ENCODE measurements at places on chromosomes 6 and 20.
A peak's percentile ranks its signal among the peaks of the same experiment; 100 is the strongest.

- DNase-seq: no peak
Measured at GRCh38 chr20:34915131-34915530, 38.7 kb downstream of the ACSS2 start.

DNA sequence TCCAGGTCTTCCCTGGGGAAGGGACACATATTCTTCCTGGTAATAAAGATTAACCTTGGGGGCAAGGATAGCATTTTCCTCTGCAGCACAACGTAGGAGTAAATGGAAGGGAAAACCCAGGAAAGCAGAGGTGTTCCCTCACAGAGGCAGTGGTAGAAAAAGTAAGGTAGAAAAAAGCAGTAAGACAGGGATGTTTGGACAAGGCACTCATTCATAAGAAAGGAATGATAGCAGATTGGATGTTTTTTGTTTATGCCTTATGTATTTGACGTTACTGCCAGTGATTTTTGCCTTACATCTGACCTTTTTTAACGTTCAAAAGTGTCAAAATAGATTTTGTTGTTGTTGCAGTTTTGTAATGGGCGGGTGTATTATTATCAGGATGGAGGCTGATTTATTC is 395.0 kb downstream of the CDKAL1 start:
- no peak for DNase-seq

- no peak for DNase-seq
Measured at GRCh38 chr20:18428490-18429173, 38.2 kb downstream of the DZANK1 start.

- DNase-seq: no peak
Measured at GRCh38 chr6:144654506-144654905, 369.4 kb downstream of the UTRN start.

- no peak for DNase-seq
Measured at GRCh38 chr6:91029211-91029610, 442.3 kb upstream of the MAP3K7 start.

- DNase-seq: no peak
Measured at GRCh38 chr20:57071954-57072583, 194.4 kb downstream of the BMP7 start.

DNA sequence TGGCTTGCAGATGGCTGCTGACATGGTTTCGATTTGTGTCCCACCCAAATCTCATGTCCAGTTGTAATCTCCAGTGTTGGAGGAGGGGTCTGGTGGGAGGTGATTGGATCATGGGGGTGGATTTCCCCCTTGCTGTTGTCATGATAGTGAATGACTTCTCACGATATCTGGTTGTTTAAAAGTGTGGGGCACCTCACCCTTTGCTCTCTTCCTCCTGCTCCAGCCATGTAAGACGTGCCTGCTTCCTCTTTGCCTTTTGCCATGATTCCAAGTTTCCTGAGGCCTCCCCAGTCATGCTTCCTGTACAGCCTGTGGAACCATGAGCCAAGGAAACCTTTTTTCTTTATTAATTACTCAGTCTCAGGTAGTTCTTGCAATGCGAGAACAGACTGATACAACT is 77.6 kb upstream of the FUCA2 start:
- DNase-seq: no peak

- no peak for DNase-seq
Measured at GRCh38 chr20:42613076-42613475, 576.6 kb downstream of the PTPRT start.

DNA sequence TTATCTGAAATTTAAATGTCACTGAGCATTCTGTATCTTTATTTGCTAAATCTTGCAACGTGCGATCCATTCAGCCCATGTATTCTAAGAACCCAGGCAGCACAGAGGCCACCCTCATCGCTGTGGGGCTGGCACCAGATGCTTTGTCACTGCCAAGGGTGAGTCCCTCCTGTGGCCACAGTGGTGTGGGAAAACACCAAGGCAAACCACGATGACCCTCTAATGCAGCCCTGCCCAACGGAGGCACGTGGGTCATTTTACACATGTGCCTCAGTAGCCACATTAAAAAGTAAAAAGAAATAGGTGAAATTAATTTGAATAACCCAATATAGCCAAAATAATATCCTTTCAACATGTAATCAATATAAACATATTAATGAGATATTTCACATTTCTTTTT is 221.7 kb downstream of the UNC5CL start:
- DNase-seq: no peak

GRCh38 chr20:38937978-38938473 is 11.8 kb downstream of the FAM83D start:
- no peak for DNase-seq

DNA sequence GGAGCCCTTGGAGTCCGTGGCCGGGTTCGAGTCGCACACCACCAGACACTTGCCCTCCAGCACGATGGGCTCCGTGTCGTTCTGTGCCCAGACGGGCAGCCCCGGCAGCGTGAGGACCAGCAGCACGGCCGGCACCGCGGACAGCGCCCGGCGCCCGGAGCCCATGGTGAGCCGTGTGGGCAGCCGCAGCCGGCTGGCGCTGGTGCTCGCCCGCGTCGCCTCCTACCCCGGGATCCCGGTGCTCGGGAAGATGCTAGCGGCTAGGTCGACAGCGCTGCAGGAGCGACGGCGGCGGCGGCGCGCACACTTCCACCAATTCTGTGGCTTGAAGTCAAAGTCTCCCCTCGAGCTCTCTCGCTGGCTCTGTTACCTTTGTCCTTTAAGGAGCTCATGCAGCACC is 1.3 kb downstream of the CBLN4 start:
- DNase-seq: no peak

GRCh38 chr6:157821342-157822033 is 1.6 kb upstream of the SNX9 start:
- DNase-seq: no peak

DNA sequence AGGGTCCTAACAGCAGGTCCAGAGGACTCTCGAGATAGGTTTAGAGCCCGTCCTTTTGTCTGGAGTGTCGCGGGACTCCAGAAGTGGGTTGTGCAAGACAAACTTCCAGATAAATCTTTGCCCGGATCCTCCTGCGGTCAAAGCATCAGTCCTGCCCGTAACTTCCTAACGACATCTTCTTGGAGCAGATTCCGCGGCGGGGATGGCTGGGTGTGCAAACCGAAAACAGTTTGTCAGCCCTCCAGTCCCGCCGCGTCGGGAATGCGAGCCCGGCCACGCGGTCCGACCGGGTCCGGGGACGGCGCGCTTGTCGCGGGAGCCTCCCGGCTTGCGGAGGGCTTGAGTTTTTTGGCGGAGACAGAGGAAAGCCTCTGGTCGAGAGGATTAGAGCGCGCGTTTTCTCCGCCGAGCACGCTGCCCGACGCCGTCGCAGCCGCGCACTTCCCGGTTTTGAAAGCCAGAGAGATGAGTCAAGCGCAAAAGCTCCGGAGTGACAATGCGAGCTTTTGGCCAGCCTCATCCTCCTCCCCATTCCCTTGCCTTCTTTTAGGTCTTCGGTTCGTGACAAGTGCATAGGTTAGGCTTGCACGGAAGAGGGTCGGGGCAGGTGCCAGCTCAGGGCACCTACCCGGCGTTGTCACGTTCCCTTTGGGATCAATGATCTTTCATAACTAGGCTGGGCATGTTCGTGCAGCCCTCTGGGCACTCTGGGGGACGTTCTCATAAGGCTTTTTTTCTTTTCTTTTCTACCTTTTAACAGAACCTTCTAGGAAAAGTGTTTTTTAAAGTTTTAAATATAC is 91.3 kb upstream of the PRDM1 start:
- DNase-seq: peak; percentile 18

- no peak for DNase-seq
Measured at GRCh38 chr20:19250346-19250745, 37.9 kb downstream of the SLC24A3 start.

DNA sequence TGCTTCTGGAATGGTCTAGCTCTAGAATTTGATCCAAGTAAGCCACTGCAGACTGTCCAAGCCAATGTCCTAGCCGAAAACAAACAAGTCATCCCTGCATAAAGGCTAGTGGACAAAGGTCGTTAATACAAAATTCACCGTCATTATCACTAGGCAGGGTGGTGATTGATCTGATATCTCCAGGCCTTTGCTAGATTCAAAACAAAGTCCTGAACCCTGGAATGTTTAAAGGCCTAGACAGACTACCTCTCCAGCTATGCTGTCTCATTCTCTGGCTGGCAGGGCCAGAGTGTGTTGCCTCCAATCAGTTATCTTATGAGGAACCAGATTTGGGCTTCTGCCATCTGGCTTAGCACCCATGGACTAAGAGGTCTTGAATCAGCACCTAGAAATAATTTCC is 38.3 kb downstream of the MAP7 start:
- DNase-seq: no peak

- no peak for DNase-seq
Measured at GRCh38 chr20:48008850-48009515, 223.7 kb upstream of the SULF2 start.

DNA sequence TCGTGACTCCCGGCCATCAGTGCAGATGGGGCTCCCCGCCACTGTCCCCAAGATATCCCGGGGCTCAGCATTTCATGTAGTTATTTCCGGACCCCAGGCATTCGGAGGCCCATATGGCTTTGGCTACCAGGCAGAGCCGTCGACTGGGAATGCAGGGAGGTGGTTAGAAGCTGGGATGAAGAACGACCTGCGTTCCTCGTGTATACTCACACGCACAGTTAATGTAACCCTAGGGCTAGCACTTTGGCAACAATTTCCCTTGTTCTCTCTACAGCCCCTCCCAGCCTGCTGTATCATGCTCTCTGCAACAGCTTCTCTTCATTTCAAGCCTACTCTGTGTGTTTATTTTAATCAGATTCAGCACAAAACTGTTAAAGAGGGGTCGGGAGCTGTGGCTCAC is 240.4 kb downstream of the MYLK4 start:
- no peak for DNase-seq

- no peak for DNase-seq
Measured at GRCh38 chr20:57900226-57900905, 190.6 kb upstream of the PMEPA1 start.

DNA sequence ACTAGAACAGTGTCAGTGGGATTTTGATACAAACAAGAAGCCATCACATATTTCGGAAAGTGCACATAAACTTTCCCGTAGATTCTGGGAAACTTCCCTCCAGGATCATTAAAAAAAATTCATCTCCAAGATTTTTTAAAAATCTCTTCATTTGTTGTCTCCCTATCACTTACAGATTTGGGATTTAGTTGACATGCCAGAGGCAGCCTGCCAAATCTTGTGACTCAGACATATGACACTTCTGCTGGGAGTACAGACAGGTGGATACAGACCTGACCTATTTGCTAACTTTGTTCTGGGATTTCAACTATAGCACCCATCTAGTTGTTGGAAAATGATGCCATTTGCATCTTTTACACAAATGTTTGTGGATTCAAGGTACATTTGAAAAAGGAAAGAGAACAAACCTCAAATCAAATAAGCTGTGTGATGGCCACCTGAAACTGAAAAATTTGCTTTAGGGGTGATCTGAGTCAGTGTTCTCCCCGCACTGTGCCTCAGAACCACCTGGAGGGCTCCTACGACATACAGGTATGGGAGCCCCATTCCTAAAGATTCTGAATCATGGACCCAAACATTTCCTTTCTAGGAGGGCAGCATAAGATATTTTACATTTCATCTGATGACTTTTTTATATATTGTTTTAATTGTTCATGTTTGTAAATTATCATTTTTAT is 21.9 kb upstream of the CD2AP start:
- DNase-seq: no peak

DNA sequence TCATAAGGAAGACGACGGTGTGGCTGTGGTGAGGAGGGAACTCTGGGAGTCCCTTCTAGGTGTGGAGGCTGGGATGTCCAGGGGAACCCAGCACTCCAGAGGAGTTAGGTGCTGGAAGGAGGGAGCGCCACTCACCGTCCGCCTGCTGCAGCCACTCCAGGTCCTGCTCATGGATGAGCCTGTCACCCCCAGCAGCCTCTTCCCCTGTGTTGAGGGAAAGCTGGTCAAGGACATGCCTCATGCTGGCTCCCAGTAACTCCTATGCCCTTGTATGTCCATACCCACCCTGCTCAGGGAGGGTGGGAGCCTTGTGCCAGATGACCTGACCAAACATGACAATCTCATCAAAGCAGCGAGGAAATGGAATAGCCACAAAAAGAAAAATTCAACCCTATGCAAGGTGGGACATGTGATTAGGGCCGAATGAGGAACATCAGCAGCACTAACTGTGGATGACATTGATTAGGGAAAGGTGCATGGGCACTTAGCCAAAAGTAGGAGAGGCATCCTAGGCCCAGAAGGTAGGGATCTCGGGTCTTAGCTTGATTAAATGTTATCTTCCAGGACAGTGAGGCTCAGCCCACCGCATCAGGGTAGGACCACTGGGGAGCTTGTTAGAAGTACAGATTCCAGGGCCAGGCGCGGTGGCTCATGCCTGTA is 3.0 kb downstream of the DNPH1 start:
- no peak for DNase-seq

DNA sequence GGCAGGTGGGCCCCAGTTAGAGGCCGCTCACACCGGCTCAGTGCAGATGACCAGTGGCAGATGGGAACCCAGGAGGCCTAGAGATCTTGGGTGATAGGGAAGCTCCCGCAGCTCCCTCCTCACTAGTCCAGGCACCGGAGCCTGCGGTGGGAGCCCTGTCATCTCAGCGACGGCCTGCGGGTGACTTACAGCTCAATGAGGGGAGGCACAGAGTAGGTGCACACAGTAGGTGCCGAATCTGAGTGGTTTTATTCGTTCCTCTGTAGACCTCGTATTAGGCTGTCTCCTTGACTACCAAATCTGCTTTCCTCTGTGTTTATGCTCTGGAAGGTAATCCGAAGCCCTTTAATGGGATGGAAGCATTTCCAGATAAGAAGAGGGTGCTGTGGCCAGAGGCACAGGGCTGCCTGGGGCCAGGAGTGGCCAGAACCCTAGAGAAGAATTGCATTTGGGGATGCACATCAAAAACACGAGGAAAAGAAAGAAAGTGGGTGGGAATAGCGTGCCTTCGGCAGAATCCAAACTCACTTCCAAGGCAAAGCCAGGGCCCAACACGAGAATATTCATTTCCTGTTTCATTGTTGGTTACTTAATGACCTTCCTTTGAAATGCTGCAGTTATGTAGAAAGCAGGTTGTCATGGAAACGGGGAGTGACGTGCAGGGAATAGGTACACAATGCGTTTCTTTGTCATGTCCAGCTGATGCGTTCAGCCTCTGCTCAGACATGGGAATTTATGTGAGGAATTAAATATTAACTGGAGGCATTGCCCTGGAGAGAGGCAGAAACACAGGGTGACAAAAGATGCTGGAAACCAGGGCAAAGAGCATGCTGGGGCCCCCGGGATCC is 24.7 kb downstream of the MYT1 start:
- no peak for DNase-seq

DNA sequence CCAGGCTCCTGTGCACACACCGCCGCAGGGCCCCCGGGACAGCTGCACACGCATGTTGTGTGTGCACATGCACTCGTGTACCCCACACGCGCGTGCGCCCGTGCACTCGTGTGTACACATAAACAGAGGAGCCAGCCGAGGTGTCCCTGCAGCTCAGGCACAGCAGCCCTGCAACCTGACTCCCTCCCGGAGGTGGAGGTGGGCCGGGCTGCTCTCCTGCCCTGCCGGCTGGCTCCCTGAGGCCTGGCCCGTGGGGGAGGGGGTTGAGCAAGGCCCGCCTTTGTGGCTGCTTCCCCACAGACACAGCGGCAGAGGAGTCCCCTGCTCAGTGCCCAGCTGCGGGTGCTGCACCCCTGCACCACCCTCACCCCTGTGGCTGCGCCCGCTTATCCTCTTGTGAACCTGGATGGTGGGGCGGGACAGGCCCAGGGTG is 624 bp downstream of the RBBP8NL start:
- no peak for DNase-seq

- DNase-seq: no peak
Measured at GRCh38 chr20:10667077-10667401, 6.8 kb downstream of the JAG1 start.

Data from activated CD4-positive, alpha-beta T cell treated with anti-CD3 and anti-CD28 coated beads for 24 hours (primary cell).